ENCODE measurements at places on chromosomes 1 and 21.
A peak's percentile ranks its signal among the peaks of the same experiment; 100 is the strongest.

GRCh38 chr1:85445906-85446305 lies 19.1 kb downstream of the DDAH1 start:
- DNase-seq: no peak

DNA sequence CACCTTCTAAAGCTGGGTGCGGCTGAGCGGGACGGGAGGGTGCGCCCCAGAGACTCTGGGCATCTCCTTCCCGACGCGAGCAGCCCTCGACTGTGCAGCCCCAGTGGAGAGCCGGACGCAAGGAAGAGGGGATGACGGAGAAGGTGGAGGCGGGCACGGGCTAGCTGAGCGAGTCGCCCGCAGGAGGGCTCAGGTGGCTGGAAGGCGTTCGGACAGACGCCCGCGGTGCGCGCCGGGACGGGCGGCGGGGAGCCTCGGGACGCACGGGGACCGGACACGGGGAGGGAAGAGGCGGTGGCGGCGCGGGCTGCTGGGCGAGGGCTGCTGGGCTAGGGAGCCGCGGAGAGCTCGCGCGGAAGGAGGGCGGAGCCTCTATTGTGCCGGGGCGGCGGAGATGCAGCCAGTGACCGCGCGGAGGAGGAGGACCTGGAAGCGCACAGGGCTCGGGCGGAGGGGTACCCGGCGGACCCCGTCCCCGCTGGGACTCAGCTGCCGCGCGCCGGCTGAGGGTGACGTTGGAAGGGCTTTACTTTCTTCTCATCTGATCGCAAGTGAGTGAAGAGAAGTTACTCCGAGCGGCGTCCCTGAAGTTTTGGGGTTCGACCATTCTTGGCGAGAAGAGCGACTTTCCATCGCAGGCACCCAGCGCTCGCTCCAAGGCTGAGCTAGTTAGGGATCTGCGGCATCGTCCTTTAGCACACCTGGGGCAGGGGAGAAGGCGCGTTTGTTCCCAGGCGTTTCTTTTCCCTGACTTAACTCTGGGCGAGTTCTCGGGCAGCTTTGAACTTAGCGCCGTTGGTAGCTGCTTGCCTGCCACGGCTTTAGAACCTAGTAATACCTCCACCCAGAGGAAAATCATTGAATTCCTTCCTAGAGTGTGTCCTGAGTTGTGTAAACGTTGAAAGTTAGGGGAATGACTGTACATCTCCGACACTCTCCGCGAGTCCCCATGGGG lies at the start of gene OLFML2B:
Gene OLFML2B, minus strand, starts transcription at position 323 of the 955 bp plus-strand sequence. CDS start 439 bp downstream, outside the sequence.
- peak; percentile 62 for DNase-seq

DNA sequence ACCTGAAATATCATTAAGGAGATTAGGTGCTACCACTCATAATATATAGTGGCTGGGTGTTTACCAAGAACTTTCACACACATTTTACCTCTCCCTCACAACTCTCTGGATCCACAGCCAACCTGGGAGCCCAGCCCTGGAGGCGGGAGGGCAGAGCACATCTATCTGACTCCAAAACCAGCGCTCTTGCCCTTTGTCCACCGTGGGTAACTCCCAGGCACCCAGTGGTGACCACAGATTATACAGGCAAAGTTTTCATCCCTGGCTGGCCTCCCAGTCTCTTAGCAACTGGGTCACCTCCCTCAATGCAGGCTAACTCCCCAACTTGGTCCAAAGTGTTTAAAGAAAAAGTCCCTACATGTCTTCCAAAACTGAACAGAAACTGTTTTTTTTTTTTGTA lies 2.4 kb downstream of the PAQR7 start:
- no peak for DNase-seq

DNA sequence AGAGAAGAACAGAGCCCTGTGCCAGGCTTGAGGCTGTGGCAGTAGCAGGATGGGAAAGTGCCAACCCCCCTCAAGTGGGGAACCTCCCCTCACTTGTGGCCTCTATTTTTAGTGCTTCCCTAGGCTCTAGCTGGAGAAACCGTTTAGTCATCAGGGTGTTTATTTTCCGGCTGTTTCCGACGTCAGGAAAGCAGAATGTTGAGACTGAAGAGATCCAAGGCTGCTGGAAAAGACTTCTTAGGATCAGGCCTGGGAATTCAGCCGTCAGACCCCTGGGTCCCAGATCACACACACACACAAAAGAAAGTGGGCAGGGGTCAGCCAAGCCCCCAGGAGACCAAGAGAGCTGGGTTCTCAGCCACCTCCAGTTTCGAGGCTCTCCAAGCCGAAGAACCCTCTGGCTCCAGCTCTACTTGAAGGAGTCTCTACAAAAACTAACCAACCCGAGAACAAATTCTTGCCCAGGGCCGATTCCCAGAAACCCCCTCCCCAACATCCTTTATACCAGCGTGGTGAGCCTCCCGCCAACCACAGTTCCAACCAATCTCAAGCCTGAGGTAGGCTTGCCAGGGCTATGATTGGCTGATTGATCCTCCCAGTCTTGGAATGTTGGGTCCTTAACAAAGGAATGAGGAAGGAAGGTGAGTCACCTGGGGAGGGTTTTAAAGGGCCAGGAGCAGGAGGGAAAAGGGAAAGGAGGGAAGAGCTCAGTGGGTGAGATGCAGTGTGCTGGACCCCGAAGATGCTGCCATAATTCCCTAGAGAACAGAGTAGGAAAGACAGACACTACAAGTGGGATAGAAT lies 2.5 kb upstream of the MEF2D start:
- no peak for DNase-seq

- DNase-seq: no peak
Observed at GRCh38 chr1:151401125-151401788, 1.9 kb downstream of the PSMB4 start.

GRCh38 chr1:39098546-39099250 lies 72.5 kb downstream of the NDUFS5 start:
- DNase-seq: peak; percentile 33

- no peak for DNase-seq
Observed at GRCh38 chr1:2783069-2783434, 18.4 kb downstream of the TTC34 start.

GRCh38 chr1:221574529-221574928 lies 167.4 kb downstream of the DUSP10 start:
- no peak for DNase-seq

GRCh38 chr1:228270032-228270431 lies 62.2 kb downstream of the OBSCN start:
- no peak for DNase-seq

DNA sequence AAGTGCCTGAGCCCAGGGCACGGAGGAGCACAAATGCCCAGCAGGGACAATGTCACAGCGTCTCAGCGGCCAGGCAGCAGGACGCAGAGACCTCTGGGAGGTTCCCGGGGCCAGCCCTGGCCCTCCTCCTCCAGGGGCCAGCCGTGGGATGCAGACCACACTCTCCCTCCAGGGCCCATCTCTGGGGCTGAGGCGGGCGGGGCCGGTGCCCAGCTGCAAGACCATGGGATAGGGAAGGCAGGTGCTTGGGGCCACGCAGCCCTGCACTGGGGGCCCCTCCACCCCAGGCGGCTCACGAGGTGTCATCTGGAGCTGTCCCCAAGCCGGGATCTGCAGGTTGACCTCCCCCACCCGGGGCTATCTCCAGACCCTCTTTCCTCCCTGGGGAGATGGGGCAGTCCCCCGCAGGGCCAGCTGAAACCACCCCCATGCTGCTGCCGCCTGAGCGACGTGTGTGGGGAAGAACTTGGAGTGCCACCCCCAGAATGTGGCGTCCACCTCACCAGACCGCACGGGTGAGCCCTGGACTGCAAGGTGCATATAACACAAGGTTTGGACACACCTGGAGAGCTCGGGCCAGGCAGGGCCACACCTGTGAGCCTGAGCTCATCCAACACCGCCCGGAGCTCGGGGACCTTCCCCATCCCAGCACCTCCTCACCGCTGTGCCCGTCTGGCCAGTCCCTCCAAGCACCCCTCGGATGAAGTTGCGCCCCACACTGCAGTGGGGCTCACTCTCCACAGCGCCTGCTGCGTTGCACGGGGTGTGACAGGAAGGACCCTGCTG lies 4.1 kb upstream of the TTLL10 start:
- DNase-seq: no peak

- DNase-seq: peak; percentile 44
Observed at GRCh38 chr21:46184625-46185555, 631 bp upstream of the SPATC1L start.

DNA sequence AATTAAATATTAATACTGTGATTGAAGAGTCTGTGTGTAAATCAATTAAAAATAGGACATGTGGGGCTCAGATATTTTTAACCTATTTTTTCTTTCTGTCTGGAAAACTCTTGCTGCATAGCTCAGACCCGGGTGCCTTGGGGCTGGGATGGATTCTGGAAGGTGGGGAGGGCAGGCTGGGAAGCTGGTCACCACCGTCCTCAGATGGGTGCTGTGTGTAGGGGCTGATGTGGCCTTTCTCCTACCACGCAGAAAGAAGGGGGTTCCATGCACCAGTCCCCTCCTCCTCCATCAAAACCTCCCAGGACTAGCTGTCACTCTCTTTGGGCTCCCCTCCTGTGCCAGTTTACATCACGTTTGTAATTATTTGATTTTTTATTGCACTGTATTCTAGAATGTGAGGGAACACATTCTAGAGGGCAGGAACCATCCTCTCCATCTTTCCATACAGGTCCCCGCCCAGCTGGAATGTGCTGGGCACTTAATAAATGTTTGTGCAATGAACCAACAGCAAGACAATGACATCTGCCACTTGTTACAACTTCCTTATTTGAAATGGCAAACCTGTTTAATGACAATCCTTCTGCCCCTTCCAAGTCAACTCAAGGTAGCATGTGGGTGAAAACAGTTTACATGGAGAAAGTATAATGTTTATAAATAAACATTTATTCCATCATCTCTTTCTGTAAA lies 104.3 kb downstream of the EDEM3 start:
- no peak for DNase-seq

GRCh38 chr1:119565131-119565772 lies 58.2 kb downstream of the HSD3B1 start:
- DNase-seq: no peak

DNA sequence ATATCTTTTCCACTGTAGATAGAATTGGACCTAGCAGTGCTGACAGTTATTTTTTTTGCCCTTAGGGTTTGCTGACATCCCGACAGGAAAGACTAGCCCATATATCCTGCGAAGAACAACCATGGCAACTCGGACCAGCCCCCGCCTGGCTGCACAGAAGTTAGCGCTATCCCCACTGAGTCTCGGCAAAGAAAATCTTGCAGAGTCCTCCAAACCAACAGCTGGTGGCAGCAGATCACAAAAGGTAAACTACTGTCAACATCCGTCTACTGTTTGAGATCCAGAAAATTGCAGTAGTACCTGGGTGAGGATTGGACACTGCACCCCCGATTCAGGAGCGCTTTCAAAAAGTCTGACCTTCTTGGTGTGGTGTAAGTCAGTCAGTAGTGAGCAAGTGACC lies 55.8 kb downstream of the CENPF start:
- no peak for DNase-seq

DNA sequence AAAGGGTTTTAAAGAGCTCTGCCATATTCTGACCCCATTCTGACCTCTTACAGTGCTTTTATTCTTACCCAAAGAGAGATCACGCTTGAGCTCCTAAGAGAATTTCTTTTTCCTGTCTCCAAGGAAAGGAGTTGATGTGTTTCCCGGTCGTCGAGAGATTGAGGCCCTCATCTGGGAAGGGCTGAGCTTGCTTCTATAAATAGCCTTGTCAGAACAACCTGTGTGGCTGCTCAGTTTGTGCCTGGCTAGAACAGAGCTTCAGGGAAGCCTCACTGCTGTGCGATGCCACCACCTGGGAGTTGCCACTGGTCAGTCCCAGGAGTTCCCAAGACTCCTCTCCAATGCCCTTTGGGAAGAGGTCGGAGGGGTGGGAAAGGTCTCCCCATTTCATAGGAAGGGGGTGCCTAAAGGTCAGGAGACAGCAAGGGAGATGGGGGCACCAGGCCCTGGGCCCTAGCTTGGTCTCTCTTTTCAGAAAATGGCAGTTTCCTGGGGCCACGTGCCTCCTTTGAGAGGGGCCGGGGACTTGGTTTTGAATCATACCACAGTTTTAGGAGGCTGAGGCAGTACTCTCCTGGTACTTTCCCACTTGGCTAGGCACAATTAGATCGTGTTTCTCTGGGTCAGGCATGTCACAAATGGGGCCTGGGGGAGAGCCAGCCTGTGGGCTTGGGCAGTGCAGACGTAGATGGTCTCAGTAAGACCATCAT lies 52.1 kb downstream of the EIF2D start:
- no peak for DNase-seq

DNA sequence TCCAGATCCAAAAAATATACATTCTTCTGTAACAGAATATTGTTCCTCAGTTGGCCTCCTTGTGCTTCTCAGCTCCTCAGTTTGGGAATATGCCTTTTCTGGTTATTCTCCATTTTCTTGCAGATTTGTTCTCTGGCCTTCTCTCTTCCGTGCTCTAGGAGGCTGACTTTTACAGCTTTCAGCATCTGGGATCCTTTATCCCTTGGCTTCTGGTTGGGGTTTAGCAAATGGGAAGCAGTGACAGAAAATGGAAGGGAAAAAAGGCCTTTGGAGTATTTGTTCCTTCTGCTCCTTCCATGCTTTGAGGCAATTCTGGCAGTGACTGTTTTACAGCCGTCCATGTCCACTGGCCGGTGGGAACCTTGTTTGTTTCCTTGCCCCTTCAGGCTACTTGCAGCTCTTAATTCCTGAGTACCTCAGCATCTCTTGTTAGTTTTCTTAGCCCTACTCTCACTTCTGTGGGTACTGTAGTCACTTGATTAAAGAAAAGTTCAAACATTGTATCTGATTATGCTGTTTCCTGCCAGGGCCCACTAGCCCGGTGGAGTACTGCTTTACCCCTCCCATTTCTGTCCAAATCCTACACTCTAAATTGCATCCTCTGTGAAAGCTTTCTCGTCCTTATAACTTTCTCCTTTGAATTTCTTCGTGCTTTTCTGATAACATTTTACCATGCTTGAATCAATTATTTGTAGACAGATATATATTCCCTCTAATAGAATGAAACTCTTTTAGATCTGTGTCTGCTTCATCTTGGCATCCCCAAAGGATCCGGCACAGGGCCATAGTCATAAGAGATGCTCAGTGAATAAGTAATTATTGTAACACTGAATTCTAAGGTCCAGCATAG lies 118.2 kb downstream of the OSBPL9 start:
- DNase-seq: no peak

GRCh38 chr21:42198929-42199867 lies 19.7 kb upstream of the ABCG1 start:
- DNase-seq: no peak

DNA sequence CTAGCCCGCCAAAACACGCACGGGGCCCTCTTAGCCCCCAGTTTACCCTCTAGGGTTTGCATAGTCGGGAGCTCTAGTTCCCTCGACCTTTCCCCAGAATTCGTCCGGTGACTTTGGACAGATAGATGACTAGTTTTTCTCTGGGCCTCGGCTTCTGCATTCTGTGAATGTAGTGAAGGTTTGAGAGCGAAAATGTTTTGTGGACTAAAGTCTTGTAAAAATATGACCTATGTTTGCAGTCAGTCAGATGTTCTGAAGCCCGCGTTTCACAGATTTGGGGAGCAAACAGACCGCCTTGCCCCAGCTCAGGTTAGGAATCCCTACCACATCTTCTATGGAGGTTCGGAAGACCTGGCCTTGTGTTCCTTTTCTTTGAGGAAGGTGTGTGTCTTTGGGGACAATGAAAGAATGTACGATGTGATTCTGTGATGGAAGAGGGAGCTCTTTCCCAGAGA lies 401 bp downstream of the UQCRH start:
- DNase-seq: no peak

- DNase-seq: no peak
Observed at GRCh38 chr1:154767315-154768240, 102.5 kb downstream of the KCNN3 start.

Data from NCI-H1930 (cell line).